ENCODE measurements at places on chromosomes 6 and 20.

GRCh38 chr20:7302250-7302649 lies 534.8 kb downstream of the BMP2 start:
- DNase-seq: no peak

GRCh38 chr6:87441711-87442110 lies 31.1 kb upstream of the SLC35A1 start:
- no peak for DNase-seq

- DNase-seq: no peak
Measured at GRCh38 chr6:156348424-156348823, 428.8 kb upstream of the ARID1B start.

DNA sequence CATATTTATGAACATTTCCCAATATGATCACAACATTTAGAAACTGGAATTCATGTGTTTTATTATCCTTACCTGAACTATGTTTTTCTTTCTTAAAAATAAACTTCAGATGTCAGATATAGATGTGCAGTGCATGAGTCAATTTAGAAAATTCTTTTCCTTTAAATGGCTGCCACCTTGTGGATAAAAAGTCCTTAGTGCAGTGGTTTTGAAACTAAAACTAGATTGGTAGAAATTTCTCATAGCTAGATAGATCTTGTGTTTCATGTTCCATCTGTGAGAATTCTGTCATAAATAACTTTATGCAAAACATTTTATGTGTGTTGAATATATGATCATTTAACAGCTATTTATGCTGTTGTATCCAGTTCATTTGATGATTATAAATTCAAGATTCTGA lies 134.9 kb downstream of the KLHL32 start:
- no peak for DNase-seq

- no peak for DNase-seq
Measured at GRCh38 chr6:27007020-27007419, 240.5 kb upstream of the PRSS16 start.

DNA sequence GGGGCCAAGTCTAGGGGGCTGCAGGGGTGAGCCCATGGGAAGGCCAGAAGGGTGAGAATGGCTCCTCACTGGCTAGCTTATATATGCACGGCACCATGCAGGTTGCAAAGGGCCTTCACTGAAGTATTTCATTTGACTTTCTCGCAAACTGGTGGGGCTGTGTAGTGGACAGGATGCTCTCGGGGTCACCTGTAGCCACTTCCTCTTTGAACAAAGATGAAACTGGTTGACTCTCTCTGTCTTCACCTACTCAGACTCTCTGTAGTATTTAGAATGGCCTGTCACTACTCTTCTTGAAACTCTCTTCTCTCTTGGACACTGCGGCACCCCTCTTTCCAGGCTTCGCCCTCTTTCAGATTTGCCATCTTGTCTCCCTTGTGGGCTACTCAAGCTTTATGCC lies 560.5 kb downstream of the PKHD1 start:
- DNase-seq: no peak

- no peak for DNase-seq
Measured at GRCh38 chr20:18705910-18706309, 107.7 kb upstream of the SCP2D1 start.

DNA sequence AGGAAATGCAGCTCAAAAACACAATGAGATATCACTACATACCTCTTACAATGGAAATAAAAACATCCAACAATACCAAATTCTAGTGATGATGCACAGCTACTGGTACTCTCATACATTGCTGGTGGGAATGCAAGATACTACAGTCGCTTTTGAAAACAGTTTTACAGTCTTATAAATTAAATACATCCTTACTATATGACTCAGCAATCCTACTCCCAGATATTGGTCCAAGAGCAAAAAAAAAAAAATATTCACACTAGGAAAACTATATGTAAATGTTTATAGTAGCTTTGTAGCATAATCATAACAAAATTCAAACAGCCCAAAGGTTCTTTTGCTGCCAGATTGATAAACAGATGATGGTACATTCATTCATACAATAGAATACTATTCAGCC lies 217.4 kb upstream of the FAM83B start:
- DNase-seq: no peak

GRCh38 chr6:74366634-74367033 lies 670.6 kb downstream of the CD109 start:
- DNase-seq: no peak

GRCh38 chr6:96687121-96687520 lies 124.2 kb downstream of the FHL5 start:
- no peak for DNase-seq

DNA sequence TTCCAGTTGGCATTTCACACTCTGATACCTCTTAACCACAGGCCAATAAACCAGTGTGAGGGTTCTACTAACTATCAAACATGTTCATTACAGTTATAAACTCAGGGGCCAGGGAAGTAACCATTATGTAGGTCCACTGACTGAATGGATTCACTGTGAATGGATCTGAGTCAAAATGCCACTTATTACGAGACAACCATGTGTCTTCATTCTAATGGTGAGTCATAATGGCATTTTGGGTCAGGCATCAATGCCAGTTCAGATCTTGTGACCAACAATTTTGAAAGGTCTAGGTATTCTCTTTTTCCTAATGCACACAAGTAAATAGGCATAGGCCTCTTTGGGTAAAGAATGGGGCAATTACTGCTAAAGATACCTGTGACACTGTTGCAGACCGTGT lies 112.2 kb upstream of the HEY2 start:
- no peak for DNase-seq

GRCh38 chr6:43516367-43516696 lies 394 bp downstream of the YIPF3 start:
- no peak for DNase-seq

DNA sequence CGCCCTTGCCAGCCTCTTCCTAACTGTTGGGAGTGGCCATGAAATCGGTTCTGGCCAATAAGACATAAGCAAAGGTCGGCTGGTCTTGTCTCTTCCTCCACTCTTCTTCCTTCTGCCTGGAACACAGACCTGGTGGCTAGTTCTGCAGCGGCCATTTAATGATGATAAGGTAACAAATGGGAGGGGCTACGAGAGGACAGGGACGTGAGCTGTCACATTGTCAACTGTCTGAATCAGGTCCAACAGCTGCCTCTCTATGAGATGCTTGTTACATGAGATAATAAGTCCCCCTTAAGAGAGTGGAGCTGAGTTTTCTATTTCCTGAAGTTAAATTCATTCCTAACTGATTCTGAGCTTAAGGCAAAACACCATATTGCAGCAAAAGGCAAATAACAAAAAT lies 12.5 kb upstream of the TMEM242 start:
- DNase-seq: no peak

GRCh38 chr6:36847152-36847551 lies 7.9 kb upstream of the CPNE5 start:
- DNase-seq: no peak

- no peak for DNase-seq
Measured at GRCh38 chr6:166906376-166907044, 49.8 kb downstream of the RNASET2 start.

GRCh38 chr6:135411339-135411738 lies 86.2 kb downstream of the AHI1 start:
- no peak for DNase-seq

GRCh38 chr6:156154896-156155295 lies 622.3 kb upstream of the ARID1B start:
- no peak for DNase-seq

DNA sequence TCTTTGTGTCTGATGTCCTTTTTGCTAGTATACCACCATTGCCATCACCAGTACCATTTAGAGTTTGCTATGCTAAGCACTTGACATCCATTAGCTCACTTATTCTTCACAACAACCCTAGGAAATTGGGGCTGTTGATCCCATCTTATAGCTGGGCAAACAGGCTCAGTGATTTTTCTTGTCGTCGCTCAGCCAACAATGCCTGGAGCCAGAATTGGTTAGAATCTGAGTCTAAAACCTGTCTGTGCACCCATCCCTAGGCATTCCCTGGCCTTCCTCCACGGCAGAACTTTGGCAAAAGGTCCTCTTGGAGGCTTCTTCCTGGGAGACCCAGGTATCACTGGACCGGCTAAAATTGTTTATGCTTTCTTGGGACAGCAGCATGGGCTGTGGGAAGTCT lies 20.9 kb downstream of the PHF20 start:
- DNase-seq: no peak

DNA sequence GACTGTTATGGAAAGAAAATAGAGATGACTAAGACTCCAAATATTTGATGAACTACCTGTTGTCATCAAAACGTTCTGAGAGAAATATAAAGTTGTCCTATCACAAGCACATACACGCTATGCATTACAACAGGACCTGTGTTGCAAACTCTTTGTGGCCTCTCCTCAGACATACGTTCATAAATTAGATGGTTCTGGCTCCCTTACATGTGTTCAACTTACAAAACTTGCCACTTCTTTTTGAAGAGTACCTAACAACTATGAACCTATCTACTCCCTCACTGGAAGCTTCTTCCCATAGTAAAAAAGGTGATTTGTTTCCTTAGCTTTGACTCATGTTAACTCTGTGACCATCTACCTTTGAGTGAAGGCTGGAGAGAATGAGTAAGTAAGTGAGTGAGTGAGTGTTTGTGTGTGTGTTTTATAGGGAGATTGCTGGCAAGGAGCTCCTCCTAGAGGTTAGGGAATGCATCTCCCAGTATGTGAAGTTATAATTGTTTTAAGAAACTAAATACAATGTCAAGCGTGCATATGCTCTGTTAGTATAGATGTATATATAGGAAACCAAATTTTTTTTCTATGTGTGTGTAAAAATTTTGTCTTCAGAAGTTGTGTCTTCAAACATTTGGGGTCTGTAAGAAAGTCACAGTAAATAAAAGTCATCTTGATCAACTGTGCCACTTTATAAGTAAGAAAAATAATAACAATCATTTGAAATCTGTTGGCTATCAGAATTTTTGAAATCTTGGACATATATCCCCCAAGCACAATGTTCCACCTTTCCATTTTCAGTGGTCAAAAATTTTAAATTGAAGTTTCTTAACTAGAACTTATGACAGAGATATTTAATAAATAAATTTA lies 1211.1 kb upstream of the GJE1 start:
- DNase-seq: no peak

DNA sequence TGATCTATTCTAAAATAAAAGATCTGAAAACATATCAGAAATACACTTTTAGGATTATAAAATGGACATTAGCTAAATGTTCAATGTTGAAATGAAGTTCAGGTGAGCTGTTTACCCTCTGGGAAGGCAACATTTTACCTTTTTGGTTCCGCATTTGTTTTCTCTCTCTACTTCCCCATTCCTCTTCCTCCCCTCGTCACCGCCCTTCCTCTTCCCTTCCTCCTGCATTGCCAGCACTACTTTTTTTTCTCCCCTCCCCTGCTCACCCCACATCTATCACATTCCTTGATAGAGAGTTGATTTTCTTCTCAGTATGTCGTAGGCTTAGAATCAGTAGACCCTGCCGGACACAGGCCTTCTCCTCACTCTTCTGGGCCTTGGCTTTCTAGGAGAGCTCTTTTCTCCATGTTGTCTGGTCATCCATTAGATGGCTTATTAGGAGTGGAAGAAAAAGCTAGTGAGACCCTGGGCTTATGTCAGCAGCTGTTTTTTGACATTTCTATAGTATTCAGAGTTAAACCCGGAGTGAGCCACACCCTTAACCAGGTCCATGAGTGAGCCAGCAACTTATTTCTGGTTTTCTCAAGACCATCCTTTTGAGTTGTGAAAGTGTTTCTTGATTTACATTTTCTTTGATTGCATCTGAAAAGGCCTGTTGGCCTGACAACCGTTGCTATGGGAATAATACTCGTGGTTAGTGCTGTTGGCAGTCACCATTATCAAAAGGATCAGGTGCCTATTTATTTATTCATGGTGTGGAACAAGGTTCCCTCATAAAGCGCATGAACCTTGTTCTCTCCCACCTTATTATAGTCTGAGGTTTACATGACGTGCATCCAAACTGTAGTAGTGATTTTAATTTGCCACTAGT lies 90.9 kb downstream of the DTD1 start:
- no peak for DNase-seq

DNA sequence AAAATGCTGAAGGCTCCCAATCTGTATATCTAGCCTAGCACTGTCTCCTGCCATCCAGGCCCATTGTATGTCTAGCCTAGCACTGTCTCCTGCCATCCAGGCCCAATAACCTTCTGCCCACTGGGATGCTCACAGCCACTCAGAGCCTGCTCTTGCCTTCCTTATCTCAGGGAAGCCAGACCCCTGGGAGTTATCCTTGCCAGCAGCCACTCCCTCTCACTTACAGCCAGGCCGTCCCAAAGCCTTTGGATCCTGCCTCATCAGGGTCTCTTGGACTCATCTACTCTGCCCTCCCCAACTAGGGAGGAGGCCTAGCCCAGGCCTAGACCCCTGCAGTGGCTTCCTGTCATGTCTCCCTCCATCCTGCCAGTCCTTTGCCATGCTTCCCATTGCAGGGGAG lies 37.3 kb downstream of the KIF3B start:
- no peak for DNase-seq

GRCh38 chr20:62367633-62368391 lies 700 bp upstream of the LAMA5 start:
- no peak for DNase-seq

- no peak for DNase-seq
Measured at GRCh38 chr20:45840700-45841198, 7.2 kb downstream of the SNX21 start.

- DNase-seq: no peak
Measured at GRCh38 chr6:15351631-15352030, 105.8 kb downstream of the JARID2 start.

DNA sequence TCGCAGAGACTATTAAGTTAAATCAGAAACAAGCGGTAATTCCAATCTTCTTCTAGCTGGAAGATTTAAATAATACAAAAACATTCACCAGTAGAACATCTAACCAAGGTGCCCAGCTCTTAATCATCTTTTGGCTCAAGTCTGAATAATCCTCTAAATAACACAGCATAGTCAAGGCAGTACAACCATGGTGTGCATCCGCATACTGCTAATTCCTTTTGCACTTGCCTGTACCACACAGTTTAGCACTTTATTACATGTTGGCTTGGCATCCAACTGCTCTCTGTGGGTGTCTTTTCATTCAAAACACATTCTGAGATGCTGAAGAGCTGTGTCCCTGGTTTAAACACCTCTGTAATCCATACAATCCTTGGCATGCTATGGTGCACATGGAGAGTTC lies 42.3 kb downstream of the VGLL2 start:
- no peak for DNase-seq

GRCh38 chr20:62596486-62596885 lies 45.8 kb upstream of the SLCO4A1 start:
- no peak for DNase-seq

GRCh38 chr6:25463441-25463840 lies 184.3 kb downstream of the CARMIL1 start:
- DNase-seq: no peak

All from posterior cingulate gyrus (tissue), 11 donors.